ENCODE measurements at places on chromosomes 5 and 9.

DNA sequence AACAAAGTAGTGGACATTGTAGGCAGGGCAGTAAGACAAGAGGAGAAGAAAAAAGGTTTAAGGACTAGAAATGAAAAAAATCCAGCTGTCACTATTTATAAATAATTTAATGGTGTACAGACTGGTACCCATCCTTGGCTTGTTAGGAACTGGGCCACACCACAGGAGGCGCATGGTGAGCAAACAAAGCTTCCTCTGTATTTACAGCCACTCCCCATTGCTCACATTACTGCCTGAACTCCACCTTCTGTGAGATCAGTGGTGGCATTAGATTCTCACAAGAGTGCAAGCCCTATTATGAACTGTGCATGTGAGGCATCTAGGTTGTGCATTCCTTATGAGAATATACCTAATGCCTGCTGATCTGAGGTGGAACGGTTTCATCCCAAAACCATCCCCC lies 62.6 kb upstream of the DMAC1 start:
- DNase-seq = no peak

DNA sequence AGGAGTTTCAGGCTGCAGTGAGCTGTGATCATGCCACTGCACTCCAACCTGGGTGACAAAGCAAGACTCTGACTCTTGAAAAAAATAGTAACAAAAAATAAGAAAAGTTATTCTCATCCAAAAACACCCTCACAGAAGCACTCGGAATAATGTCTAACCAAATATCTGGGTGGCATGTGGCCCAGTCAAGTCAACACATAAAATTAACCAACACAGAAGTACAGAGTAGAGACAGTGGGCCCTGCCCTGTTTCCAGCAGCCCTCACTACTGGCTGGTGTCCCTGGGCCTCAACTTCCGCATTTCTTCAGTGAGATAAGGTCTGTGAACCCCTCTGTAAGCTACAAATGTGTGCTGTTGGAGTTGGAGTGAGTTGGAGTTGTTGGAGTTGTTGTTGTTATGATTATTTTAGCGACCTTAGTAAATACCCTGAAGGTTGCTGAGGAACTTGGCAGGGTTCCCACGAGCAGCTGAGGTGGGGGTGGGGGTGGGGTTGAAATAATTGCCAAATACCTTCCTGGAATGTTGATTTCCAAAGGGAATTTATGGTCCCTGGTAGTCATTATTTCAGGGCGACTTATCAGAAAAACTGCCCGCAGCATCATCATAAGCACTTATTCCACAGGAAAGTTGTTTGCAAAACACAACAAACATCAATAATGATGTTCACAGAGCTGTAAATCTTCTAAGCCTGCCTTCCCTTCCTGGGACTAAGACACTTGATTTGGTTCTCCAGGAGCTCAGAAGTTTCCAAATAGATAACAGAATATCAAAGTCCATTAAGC lies 30.2 kb downstream of the C5orf15 start:
- no peak for DNase-seq

DNA sequence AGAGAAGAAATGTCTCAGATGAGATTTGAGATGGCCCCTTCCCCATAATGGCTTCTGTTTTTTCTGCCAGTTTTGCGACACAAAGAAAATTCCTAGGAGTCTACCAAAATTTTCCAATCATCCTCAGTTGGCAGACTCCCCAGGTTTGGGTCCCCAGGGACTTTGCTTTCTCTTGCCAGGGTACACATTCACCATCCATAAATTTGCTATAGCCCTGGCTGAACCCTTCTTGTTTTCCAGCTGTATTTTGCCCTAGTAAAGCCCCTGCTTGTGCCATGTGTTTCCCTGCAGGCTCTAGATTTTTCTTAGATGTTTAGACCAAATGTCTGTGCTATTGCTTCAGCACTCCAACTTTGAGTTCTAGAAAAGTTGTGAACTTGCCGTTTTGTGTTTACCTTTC lies 283.2 kb downstream of the ANXA1 start:
- no peak for DNase-seq

GRCh38 chr5:178413988-178414387 lies 176.2 kb downstream of the COL23A1 start:
- no peak for DNase-seq

DNA sequence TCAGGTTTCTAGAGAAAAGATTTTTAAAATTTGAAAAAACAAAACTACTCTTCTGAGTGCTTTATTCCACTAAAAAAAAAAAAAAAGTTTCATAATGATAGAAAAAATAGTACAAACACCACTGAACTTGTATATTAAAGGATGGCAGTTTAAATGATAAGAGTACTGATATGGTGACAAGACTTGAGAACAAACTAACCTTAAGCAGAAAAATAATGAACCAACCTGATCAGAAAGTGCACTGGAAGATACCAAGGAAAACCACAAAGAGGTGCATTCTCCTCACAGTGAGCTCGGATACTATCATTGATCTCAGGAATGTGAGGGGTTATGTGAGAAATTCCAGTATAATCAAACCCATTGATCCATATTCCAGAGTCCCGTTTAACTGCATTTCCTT lies 34.3 kb downstream of the ERMP1 start:
- DNase-seq = no peak

GRCh38 chr9:125527471-125528002 lies 179.5 kb downstream of the MAPKAP1 start:
- DNase-seq = no peak

GRCh38 chr9:14097215-14097614 lies 216.7 kb downstream of the NFIB start:
- DNase-seq = no peak

GRCh38 chr9:31519011-31519410 lies 865.4 kb upstream of the ACO1 start:
- no peak for DNase-seq

DNA sequence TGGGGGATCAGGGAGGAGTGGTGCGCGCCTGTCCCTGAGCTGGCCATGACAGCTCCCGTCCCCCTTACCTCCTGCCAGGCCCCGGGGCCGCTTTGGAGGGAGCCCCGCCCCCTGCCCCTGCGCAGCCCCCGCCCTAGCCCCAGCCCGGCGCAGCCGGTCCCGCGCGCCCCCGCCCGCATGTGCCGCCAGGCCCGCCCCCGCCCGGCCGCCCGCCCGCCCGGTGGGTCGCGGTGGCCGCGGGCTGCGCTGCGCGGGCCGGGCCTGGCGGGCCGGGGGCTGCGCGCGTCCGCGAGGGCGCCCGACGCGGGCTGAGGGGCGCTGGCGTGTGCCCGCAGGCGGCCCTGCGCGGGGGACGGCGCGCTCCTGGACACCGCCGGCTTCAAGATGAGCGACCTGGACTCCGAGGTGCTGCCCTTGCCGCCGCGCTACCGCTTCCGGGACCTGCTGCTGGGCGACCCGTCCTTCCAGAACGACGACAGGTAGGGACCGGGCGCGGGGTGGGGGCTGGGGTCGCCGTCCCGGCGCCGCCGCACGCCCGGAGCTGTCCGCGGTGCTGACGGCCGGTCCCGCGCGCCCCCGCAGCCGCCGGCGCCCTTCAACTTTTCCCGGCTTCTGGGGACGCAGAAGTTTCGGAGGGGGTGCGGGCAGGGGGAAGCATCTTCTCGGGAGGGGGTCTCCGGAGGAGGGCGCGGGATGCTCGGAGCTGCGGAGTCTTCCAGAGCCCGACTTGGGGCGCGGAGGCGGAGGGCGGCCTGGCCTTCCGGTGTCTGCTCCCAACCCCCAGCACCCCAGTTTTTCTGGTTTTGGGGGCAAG lies 12.5 kb downstream of the KCNT1 start:
- DNase-seq = no peak

- DNase-seq = no peak
Observed at GRCh38 chr5:126852091-126852571, 75.2 kb downstream of the LMNB1 start.
